ENCODE measurements at places on chromosomes 12 and 14.

DNA sequence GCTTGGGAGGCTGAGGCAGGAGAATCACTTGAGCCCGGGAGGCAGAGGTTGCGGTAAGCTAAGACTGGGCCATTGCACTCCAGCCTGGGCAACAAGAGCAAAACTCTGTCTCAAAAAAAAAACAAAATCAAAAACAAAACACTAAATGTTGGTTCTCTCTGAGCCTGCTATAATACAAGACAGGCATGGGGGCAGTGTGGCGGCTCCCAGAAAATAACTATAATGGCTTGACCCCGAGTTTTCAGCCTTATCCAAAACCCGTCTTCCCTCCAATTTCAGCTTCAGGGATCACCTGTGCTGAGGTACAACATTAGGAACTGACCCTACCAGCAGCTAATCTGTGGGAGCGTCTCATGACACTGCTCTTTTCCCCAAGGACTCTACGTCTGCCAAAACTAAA lies 862 bp downstream of the SLC7A7 start:
- DNase-seq, result no peak

DNA sequence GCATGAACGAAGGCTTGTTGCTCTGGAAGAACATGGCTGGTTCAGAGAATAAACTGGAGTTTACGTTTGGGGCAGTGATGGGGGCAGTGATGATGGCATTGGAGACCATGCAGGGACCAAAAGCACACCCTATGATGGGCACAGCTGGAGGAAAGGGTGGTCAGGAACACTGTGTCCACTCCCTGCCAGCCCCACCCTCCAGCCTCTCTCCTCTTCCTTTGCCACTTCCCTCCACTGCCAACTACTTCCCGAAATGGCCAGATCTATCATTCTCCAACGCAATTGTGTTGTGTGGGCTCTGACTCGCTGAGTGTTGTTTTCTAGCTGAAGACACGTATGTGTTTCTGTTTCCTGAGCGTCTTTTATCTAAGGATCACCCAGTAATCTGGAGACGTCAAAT lies 39.3 kb upstream of the GSG1 start:
- no peak for DNase-seq

DNA sequence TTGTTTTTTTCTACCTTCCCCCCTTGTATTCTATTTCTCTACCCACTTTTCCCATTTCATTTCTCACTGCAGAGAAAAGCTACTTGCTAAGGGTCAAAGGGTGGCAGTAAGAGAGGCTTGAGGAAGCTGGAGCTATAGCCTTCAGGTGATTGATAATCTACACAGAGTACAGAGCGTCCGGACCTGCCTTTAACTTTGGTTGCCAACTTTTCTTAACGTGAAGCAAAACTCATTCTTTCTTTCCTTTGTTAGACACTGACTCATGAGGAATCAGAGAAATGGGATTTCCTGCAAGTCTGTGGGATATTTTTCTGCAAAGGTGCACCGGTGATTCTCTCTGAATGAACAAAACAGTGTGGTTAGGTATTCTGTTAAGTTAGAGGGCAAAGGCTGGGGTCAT lies 133.3 kb downstream of the RMST start:
- DNase-seq, result no peak

GRCh38 chr12:100875771-100876170 lies 81.2 kb downstream of the ANO4 start:
- no peak for DNase-seq

- no peak for DNase-seq
Observed at GRCh38 chr14:37436519-37436918, 158.5 kb downstream of the FOXA1 start.

GRCh38 chr14:24250354-24250753 lies 7.9 kb upstream of the TINF2 start:
- DNase-seq, result no peak

DNA sequence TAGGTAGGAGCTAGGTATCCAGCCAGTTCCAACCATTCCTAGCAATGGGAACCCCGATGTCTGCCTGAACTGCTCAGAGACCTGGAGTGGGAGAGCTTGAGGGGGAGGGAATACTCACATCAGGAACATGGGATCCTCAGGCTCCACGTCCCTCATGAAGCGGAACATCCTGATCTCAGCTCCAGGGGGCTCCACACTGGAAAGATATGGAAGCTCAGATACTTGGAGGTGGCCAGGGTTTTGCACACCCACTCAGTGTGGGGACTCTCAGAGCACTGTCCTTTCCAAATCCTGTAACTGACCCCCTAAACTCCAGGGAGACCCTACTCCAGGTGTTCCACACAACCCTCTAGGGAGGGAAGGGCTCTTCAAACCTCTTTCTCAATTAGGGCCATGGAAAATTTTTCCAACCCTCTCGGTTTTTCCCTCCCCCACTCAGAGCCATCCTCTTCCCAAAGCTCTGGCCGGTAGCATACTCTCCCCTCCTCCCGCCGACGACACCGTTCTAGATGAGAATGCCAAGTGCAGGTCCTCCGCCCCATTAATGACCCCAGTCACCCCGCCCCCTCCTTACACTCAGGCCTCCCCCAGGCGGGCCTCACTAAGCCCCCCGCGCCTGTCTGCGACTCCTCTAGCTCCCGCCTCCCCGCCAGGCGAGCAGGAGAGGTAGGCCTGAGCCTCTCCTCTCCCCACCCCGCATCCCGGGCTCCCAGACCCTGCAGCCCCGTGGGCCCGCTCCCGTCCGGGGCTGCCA lies 597 bp downstream of the MLF2 start:
- DNase-seq, result no peak

- no peak for DNase-seq
Observed at GRCh38 chr12:121805171-121806008, 1.6 kb downstream of the SETD1B start.

- no peak for DNase-seq
Observed at GRCh38 chr14:91361233-91361811, 56.3 kb downstream of the CCDC88C start.

DNA sequence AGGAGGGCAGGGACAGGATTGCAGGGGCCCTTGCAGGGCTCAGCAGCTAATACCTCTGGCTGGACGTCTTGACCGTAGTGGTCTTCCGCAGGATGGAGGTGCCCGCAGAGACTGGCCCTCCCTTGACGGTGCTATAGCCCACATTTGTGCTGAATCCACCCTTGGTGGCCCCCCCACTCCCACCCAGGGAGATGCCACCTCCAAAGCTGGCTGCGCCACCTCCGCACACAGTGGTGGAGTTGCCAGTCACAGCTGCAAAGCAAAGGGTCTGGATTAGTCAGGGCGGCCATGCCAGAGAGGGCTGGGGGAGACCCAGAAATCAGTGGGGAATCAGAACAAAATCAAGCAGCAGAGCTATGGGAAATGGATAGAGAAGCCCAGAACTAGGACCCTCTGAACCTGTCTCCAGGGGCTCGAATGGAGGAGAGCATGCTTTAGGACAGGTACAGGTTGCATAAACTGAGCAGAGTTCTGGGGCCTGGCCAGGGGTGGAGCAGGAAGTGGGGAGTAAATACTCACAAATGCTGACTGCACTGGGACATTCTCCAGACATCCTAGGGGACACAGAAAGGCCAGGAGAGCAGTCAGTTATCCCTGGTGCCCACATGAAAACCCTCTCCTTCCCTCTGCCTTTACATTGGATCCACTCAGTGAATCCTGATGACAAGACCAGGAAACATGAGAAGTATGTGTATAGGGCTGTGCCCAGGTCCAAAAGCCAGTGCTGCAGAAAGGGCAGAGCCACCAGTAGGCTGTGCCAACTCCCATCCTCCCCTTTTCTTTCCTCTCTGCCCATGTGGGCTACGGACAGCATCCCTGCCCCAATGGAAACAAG lies 8.1 kb upstream of the KRT4 start:
- DNase-seq, result no peak

DNA sequence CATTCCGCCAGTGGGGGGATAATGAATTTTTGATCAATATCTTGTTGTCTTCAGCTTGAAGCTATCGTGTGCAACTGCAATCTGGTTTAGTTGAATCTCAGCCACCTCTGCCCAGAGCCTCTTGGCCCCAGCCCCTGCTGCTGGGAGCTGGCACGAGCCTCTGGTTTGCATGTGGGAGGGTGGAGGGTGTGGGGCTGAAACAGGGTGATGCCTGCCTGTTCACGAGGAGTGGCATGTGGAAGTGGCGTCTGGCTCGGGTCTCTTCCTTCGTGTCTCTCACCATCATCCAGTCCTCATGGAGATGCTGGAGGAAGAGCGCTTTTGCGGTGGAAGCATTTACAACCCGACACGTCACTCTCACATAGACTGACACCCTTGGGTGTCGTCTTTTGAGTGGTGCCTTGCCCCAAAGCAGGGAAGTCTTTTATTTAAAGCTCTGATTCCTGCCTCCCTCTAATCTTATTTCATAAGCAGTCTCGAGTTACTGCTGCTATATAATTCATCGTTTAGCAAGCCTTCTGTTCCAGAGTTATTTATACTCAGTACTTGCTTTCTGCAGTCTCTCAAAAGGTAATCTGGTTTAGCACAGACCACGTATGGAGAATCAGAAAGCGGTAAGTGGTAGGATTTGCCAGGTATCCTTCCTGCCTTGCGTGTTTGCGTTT lies 64.5 kb downstream of the AACS start:
- no peak for DNase-seq

DNA sequence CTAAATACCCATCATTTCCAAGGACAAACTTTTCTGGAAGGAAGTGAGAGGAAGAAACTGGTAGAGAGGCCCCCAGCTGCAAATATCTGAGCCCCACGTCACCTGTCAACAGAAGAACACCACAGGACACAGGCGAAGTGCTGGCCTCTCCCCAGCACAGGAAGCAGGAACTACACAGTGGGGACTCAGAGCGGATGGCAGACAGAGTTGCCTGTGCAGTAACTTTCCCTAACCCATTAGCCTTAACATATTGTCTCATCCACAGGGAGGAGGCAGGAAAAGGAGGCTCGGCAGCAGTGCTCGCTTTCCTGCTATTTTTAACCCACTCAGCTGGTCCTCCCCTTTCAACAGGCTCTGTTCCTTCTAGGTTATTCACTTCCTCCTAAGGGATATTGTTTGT lies 111.5 kb upstream of the TMPO start:
- no peak for DNase-seq

DNA sequence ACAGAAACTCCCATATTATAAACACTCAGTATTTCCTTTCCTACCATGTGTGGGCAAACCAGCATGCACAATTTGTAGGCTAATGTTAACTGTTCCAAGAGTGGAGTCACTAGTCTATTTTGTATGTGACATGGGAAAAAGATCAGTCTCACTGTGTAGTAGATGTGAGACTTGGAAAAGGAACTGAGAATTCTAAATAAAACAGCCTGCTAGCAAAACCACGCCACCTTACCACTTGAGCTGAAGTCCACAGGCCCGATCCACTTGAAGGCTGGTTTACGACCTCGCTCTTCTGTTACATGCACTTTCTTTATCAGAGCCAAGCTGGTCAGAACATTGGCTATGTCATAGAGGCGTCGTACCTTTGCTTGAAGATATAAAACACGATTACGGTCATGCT lies 22.5 kb downstream of the E2F7 start:
- no peak for DNase-seq

DNA sequence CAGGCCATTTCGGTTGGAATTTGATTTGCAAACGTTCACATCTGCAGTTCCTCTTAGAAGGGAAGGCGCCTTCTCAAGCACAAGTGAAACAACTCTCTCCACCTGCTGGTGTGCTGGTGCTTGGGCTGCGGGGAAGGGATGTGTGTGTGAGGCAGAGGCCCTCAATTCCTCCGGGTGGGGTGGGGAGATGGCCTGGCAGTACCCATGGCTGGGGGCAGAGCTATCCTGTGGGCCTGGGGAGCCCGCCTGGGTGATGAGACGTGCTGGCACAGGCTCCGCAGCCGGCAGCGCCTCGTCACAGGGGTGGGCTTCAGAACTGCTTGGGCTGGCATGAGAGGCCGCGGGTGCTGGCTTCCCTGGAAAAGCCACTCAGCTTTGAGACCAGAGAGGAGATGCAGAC lies 28.9 kb upstream of the TDRD9 start:
- DNase-seq, result no peak

DNA sequence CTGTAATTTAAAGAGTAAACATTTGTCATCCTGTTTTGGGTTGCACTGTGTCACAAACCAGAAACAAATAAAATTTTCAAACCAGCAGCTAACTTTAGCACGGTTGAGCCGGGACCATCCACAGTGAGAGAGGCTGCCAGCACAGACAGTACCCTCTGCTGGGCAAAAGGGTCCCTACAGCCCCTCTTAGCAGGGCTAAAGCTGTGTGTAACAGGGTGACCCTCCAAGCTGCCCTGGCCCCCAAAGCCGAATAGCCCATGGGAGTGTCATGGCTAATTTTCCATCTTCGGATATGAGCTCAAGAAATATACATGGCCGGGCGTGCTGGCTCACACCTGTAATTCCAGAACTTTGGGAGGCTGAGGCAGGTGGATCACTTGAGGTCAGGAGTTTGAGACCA lies 157.1 kb upstream of the GRIN2B start:
- no peak for DNase-seq

- DNase-seq, result no peak
Observed at GRCh38 chr12:83739607-83740006, 1052.9 kb downstream of the TMTC2 start.

- DNase-seq, result peak; percentile 41
Observed at GRCh38 chr14:95319312-95320077, at the start of gene CLMN. TSS of gene CLMN (minus strand) at chr14:95319908. CDS start at chr14:95319792, 116 bp downstream.

GRCh38 chr12:18165422-18165871 lies 75.5 kb upstream of the RERGL start:
- DNase-seq, result no peak

- DNase-seq, result no peak
Observed at GRCh38 chr12:125890366-125890905, 825.2 kb downstream of the AACS start.

- DNase-seq, result no peak
Observed at GRCh38 chr12:114933428-114934160, 249.6 kb upstream of the TBX3 start.

DNA sequence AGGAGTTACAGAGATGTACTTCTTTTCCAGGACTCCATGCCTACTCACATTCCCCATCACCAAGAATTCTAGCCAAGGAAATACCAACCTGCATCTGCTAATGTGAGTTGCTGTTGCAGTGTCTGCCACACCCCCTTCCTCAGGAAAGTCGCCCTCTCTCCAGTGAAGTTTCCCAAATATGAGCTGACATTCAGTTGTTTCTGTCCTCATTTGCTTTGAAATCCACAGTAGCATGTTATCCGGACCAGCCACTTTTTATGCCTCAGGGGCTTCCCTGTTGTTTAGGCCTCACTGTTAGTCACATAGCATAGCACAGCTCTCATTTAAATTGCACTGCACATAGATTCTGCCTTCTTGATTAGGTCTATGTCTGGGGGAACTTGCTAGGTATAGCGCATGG lies 212.4 kb downstream of the EGLN3 start:
- DNase-seq, result no peak

DNA sequence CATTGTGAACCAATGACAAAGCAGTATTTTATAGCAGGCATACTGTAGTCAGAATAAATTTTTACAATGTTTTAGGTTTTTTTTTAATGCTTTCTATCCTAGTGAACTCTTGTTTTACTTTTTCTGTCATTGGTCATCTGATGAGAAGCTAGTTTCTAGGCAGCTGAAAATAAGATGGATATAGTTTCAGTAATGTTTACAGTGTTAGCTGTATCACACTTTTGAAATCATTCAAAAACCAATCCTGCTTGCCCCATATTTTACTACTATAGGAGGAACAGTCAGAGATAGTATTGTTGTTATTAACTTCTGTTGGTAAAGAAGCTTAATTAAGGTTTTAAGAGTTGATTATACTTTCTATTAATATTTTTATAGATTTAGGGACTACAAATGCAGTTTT lies 24.5 kb downstream of the USP15 start:
- no peak for DNase-seq

GRCh38 chr12:38601949-38602348 lies 285.4 kb downstream of the ALG10B start:
- no peak for DNase-seq
